ENCODE measurements at places on chromosomes 13 and 19.

- DNase-seq = no peak
These were observed 47.9 kb downstream of the ZNF99 start for GRCh38 chr19:22735911-22736645.

GRCh38 chr19:23378948-23379347 lies 16.3 kb downstream of the ZNF91 start:
- no peak for DNase-seq

GRCh38 chr13:112144616-112145550 lies 77.9 kb downstream of the SOX1 start:
- DNase-seq = no peak

DNA sequence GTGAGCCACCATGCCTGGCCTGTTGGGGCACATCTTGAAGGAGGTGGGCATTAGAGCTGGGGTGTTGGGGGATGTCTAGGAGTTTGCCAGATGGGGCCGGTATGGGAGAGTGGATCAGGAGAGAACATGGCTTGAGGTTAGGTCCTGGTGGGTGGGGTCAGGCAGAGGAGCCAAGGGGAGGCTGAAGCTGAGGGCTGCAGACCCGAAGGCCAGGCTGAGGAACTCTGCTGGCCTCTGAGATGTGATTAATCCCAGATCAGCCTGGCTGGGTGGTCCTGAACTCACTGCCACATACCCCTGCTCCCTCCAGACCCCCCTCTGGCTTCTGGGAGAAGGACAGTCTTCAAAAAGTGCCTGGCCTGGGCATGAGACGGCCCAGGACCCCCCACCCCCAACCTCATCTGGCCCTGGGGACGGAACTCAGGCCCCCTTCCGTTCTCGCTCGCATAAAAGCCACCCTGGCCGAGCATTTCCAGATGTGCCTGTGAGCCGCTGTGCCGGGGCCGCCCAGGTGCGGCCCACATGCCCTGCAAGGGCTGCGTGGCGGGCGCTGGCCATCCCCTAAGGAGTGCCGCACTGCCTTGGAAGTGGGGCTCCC lies 2.7 kb downstream of the FSTL3 start:
- DNase-seq = no peak

DNA sequence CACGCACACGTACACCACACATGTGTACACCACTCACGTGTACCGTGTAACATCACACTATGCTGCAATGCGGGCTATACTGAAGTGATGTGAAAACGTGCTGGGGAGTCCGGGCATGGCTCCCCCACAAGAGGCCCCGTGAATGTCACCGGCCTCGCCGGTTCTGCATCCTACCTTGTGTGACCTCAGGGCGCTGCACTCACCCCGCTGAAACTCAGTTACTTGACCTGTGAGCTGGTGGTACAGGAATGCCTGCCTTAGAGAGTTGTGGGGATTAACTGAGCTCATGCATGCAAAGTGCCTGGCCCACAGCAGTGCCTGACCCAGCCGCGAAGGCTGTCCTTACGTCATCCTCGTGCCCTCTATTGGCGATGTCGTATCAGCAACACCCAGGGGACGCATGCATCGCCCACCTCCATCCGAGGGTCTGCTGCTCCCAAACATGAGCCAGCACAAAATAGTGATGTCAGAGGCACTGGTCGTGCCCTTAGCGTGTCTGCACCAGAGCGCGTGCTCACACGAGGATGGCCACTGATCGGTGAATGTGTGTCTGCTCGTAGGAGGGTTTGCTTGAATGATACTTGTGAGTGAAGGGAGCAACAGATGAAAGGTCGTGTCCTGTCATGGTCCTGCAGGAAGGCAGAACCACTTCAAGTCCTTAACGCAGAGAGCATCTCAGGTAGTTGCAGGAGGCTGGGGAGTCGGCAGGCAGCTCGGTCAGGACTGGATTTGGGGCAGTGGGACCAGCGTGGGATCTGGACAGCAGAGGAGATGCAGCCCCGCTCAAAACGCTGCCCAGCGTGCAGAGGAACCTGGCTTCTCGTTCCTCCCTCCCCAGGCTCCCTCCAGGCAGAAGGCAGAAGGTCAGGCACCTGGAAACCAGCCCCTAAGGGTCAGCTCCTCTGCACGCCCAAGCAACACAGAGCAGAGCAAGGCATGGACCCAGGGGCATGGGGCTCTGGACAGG lies 126.2 kb upstream of the SPACA7 start:
- no peak for DNase-seq

GRCh38 chr13:74931698-74932433 lies 550.1 kb downstream of the TBC1D4 start:
- DNase-seq = peak; percentile 5

GRCh38 chr19:21127001-21127400 lies 14.8 kb upstream of the ZNF431 start:
- no peak for DNase-seq

DNA sequence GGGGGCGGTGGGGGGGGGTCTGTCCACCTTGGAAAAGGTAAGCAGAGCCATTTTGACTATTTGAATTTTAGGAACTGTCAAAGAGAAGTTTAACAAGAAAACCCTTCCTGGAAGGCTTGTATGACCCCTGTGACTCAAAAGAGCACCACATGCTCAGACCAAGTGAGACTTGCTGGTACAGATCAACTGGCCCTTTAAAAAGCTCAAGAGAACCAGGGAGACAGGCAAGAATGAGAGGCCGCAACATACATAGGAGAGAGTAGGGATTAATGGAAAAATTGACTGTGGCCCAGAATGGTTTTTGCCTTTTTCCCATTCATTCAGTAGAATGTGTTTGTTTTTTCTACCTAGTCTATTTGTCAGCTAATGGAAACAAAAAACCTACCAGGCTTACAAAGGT lies 26.2 kb upstream of the ATP8A2 start:
- no peak for DNase-seq

DNA sequence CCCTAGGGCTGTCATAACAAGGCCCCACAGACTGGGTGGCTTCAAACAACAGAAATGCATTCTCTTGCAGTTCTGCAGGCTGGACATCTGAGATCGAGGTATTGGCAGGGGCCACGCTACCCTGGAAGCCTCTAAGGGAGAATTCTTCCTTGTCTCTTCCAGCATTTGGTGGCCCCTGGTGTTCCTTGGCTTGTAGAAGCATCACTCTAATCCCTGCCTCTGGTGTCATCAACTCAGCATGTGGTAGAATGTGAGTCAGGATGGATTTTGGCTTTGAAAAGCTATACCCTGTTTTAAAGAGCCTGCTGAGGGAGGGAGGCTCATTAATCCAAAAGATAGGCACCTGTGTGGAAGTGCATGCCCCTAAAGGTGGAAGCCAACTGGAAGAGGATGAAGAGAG lies 7.9 kb upstream of the GGACT start:
- no peak for DNase-seq

DNA sequence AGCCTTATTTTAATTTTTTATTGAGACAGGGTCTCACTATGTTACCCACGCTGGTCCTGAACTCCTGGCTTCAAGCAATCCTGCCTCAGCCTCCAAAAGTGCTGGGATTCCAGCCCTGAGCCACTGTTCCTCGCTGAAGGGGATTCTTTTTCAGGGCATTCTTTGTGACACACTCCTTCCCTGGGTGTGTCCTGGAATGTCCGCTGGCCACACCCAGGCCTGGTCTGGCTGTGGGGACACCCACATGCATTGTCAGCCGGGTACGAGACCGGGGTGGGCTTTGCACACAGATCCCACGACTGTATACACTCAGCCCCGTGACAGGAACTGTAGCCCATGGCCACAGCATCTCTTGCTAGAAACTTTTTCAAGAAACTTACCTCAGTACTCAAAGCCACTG lies 34.4 kb upstream of the GATAD2A start:
- peak; percentile 62 for DNase-seq

- peak; percentile 27 for DNase-seq
These were observed 109.2 kb upstream of the MCF2L start for GRCh38 chr13:112859817-112860190.
